ENCODE measurements at places on chromosomes 12 and 14.

DNA sequence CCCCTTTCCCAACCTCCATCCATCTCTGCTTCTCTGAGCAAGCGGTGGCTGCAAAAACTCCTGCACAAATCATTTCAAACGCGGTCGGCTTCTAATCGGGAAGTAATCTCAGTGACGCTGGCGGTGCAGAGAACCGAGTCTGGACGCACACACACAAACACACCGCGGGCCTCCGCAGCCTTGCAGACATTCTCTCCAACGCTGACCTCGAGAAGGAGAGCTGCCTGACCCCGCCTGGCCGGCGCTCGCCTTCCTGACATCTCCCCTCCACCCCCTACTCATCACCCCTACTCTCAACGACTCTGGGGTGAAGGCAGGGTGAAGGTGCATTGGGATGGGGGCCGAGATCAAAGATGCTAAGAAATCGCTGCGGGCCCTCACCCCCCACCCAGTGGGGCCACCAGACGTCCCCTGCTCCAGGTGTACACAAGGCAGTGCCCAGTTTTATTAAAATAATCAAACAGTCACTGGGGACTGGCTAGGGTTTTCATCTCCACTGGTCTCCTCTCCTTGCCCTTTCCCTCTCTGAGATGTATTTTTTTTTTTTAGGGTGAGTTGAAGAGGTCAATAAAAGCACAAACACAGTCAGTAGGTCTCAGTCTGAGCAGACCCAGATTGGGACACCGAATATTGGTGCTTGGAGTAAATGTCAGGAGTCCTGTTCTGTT is 506 bp upstream of the TBX5 start:
- peak; percentile 76 for DNase-seq

- no peak for DNase-seq
Measured at GRCh38 chr14:59827401-59827800, 43.2 kb downstream of the RTN1 start.

DNA sequence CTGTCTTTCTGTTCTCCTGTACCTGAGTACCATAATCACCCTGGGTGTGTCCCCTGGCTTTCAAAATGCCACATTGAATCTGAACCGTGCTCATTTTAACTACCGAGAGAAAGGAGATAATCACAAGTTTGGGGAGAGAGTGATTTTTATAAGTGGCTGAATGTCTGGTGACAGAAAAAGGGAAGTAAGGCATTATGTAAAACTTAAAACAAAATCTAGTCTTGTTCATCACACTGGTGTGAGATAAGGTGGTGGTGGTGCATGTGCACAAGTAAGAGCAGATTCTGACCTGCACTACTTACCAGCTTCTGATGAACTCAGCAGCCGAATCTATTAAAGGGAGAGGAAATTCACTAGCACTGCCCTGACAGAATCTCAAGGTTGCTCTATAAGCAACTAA is 56.3 kb downstream of the SPPL3 start:
- no peak for DNase-seq

- peak; percentile 47 for DNase-seq
Measured at GRCh38 chr12:60123557-60123956, 527.7 kb downstream of the SLC16A7 start.

DNA sequence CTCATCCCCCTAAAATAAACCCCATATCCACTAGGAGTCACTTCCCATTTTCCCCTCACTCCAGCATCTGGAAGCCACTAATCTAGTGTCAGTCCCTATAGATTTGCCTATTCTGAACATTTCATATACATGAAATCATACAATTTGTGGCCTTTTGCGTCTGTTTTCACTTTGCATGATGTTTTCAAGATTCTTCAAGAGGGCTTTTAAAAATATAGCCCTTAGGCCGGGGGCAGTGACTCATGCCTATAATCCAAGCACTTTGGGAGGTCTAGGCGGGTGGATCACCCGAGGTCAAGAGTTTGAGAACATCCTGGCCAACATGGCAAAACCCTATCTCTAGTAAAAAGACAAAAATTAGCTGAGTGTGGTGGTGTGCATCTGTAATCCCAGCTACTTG is 104.7 kb downstream of the VEZT start:
- DNase-seq, result peak; percentile 96

DNA sequence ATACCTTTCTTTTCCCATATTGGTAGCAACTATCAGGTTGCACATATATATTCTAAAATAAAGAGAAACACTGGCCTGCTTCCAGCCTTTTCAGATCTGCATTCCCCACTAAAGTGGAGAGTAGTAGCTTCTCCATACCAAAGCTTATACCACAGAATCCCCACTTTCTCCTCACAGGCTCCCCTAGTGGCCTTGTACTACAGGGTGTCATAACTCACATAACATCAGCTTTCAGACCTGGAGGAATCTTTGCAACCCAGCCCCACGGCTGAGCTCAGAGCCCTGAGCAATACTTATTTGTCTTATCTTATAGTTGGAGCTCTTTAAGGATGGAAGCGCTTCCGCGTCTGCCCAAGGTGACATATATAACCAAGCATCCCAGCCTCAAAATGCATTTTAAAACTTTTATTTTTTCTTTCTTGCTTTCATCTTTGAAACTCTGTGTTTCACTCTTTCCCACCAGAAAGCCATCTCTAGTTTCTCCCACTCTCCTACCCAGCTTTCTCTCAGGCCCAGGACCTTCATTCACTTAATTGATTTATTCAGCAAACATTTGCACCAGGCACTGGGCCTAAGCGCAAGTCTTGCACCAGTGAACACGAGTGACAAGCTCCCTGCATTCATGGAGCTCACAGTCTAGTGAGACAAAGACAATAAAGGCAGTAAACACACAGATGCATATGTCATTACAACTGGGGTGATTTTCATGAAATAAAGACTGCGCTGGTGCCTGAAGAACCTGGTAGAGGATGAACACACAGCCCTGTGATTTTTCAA is 254.7 kb downstream of the IPO8 start:
- peak; percentile 29 for DNase-seq

Measured in fibroblast of skin of right biceps (primary cell).